ENCODE measurements at places on chromosomes 16 and 17.

DNA sequence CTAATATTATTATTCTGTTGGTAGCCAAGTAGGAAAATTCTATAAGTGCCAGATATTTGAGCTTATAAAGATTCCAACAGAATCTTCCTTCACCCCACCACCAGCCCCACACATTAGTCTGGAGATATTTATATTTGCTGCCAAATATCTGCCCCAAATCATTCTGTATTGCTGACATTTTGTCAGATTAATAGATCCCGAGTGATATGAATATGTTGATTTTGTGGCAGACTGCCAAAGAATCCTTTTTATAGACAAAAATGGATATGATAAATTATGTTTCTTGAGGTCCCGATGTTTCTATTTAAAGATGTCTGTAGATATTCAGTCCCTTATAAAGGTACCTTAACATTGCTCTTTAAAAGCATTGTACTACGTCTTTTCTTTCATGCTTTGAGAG is 162.2 kb upstream of the KCNJ16 start:
- no peak for DNase-seq

DNA sequence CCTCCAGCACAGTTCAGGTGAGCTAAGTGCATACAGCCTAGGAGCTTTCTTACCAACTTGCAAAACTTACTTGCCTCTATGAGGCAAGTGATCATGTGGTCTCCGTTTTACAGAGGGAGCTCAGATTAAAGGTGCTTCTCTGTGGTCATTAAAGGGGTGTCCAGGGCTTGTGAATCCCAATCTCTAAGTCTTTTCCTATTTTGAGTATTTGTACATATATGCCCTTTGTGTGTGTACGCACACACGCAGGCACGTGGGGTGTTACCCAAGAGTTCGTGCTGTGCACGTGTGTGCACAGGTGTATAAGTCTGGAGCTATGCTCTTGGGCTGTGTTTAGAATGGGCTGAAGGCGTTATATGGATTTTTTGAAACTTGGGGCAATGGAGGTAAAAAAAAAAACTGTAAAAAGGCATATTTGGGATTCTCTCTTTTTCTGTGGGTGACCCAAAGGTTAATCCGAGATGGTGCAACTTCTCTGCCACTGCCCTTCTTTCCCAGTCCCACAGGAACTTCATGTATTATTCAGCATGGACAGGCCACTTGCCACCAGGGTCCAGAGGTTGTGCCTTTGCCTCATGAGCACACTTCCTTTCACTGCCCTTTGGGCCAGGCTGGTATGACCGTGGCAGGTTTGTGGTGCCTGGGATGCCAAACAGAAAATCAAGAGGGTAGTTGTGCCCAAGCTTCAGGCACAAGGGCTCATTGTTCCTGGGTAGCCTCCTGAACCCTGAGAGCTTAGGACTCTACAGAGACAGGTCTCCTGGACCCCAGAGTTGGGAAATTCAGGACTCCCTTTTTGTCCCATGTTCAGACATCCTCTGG is 1.5 kb downstream of the ABCC3 start:
- DNase-seq: no peak

DNA sequence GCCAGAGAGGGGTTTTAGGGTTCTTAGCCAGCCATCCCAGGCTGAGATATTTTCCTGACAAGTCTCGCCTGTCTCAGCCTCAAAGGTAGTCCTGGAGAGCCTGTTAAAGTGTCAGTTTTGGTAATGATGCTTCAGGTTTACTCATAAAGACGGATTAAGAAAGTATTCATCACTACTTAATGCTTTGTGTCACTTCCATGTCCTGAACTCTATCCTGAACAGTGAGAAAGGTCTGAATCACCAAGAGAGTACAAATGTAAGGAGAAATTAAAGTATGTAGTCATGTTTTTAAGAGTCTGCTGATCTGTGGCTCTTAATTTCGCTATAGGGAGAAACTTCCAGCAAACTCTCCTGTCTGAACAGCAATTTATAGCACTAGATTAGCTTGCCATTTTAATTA is 14.0 kb downstream of the RPGRIP1L start:
- DNase-seq: no peak

DNA sequence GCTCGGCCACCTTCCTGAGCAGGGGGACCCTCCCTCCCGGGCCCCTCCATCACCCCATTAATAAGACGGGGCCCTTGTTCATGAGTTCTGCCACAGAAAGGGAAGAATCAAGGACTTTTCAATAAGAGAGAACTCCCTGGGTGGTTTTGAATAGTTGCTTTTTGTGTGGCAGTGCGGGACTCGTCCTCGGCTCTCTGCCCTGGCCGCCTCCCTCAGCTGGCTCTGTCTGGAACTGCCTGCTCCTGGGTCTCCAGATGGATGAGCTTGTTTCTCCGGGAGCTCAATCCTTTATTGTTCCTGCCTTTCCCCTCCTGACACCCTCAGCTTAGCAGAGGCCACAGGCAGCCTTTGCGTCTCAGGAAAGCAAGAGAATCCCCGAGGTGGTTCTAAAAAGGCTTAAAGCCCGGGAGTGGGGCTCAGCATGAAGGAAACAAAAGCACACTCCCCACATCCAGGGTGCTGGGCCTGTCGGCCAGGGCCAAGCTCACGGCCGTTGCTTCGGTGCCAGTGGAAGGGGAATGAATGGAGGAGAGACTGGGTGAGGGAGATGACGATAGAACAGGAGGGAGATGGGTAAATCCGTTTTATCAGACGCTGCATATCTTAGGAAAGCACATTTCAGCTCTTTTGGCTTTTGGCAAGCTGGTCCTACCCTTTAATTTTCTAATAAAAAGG is 60.2 kb downstream of the RAI1 start:
- no peak for DNase-seq

DNA sequence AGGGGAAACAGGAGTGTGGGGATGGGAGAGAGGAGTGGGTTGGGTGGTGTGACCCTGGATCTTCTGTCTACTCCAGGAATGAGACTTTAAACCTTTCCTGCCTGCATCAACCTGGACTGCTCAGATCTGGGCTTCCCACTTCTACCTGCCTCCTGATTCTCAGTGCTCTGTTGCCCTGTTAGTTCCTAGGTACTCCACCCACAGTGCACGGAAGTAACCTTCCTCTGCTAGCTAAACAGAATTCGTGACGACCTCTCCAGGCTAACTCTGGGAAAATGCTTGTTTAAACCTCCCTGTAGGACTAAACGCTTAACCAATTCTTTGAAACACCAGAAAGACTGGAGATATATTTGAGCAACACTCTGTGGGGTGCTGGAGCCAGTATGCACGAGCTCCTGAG is 83.4 kb upstream of the CLEC3A start:
- no peak for DNase-seq

GRCh38 chr17:49106321-49107210 is 26.0 kb upstream of the B4GALNT2 start:
- no peak for DNase-seq

DNA sequence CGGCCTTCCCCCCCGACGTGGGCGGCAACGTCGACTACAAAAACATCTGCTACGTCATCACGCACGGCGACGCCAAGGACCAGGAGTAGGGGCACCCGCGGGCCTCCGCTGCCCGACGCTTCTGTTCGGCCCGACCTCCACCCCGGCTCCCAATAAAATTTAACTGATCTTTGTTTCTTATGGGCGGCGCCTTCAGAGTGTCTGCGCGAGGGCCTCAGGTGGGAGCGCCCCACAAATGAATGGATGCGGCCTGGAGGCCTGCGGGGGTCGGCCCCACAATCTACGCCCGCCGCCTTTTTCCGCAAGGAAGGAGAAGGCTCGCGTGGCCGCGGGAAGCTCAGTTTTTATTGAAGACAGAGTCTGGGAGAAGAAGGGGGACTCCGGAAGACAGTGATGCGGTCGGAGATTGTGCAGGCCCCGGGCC is 3.2 kb downstream of the MYL11 start:
- peak; percentile 50 for DNase-seq

GRCh38 chr16:574021-574760 is 4.4 kb downstream of the PIGQ start:
- no peak for DNase-seq

GRCh38 chr16:57151369-57151768 is 34.5 kb downstream of the PSME3IP1 start:
- no peak for DNase-seq

GRCh38 chr17:69060822-69061221 is at the start of gene ABCA9:
TSS of gene ABCA9 (minus strand) at chr17:69060927. CDS start at chr17:69051126, 9,801 bp downstream.
- DNase-seq: peak; percentile 30

DNA sequence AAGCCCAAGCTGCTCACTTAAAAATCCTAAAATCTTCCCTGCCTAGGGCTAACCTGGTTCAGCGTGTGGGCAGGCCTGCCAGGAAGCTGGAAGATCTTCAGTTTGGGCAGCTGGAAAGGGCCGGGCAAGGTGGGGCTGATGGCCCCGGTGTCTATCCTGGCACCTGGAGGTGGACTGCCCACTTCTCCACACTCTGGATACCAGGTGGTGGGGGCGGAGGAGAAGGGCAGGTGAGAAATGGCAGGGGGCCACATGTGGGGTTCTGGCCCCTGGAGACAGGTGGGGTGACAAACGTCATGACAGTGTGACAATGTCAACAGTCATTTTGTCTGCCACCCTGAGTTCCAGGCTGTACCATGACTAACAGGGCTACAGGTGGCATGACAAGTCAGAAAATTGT is 78.5 kb upstream of the C16orf82 start:
- no peak for DNase-seq

DNA sequence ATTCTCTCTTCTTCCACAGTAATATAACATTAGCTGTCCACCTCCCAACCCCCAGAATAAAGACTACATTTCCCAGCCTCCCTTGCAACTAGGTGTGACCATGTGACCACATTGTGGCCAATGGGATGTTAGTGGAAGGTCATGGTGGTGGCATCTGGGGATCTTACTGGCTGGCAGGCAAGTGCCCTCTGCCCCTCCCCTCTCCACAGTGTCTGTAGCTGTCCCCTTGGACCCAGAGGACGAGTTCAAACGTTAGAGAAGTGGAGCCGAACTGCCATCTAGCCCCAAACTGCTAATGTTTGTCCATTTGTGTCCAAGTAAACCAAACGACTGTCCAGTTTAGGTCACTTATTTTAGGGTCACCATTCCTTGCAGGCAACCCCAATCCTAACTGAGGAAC is 26.6 kb upstream of the KCNG4 start:
- DNase-seq: no peak

GRCh38 chr17:6710317-6710716 is 2.9 kb downstream of the SLC13A5 start:
- DNase-seq: no peak

DNA sequence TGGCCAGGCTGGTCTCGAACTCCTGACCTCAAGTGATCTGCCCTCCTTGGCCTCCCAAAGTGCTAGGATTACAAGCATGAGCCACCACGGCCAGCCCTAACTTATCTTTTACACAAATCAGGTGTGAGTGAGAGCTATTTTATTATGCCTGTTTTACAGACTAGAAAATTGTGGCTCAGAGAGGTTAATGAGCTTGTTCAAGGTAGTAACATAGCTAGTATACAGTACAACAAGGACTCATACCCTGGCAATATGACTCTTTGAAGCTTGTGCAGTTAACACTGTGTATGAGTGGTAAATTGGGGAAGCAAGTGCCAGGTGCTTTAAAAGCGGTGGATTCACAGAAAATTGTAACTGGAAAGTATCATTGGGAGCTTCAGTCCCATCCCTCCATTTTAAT is 49.0 kb downstream of the YPEL2 start:
- DNase-seq: no peak

DNA sequence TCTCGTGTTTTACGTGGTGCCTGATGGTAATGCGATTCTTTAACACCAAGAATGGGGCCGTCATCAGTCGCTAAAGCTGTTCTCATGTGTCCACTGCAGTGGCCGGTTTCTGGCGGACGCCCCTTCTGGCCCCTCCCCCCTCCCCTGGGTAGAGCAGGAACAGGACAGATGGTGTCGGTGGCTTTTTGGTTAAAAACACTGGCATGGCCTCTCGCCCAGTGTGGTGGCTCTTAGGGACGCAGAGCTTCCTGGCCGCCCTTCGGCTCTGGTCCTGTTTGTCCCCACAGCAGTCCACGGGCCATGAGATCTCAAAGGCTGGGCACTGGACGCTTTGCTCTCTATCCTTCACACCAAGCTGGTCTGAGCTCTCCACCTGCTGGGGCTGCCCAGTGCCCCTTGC is 151.8 kb downstream of the BANP start:
- no peak for DNase-seq

DNA sequence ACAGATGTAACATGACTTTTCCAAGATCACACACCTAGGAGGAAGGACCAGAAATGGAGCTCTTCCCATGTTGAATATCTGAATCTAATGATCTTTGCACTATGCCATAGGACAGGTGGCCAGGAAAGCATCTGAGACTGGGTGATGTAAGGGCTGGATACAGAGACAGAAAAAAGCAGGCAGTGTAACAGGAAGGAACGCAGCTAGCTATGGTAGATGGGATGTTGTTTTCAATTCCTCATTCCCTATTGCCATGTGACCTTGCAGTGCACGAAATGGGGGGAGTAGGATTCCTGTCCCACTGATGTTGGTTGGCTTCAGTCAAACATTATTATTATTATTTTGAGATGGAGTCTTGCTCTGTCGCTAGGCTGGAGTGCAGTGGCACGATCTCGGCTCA is 3.7 kb upstream of the NPIPB15 start:
- no peak for DNase-seq

GRCh38 chr16:11706180-11706742 is 36.4 kb downstream of the TXNDC11 start:
- no peak for DNase-seq

GRCh38 chr17:82856361-82856760 is 16.5 kb upstream of the ZNF750 start:
- no peak for DNase-seq

DNA sequence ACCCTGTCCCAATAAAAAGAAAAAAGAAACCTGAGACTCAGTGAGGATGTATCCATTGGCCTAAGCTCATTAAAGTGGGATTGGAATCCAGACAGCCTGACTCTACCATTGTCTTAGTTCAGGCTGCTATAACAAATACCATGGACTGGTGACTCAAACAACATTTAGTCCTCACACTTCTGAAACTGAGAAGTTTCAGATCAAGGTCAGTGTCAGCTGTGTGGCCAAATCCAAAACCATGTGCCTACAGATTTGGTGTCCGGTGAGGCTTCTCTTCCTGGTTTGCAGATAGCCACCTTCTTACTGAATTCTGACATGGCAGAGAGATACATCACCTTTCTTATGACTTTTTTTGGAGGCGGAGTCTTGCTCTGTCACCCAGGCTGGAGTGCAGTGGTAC is 53.3 kb upstream of the KDM8 start:
- DNase-seq: no peak
